COR-L47 (cell line): ENCODE measurements at places on chromosomes 3 and 15.
A peak's percentile ranks its signal among the peaks of the same experiment; 100 is the strongest.

- DNase-seq, result no peak
Measured at GRCh38 chr15:80321853-80322252, 69.8 kb upstream of the CTXND1 start.

DNA sequence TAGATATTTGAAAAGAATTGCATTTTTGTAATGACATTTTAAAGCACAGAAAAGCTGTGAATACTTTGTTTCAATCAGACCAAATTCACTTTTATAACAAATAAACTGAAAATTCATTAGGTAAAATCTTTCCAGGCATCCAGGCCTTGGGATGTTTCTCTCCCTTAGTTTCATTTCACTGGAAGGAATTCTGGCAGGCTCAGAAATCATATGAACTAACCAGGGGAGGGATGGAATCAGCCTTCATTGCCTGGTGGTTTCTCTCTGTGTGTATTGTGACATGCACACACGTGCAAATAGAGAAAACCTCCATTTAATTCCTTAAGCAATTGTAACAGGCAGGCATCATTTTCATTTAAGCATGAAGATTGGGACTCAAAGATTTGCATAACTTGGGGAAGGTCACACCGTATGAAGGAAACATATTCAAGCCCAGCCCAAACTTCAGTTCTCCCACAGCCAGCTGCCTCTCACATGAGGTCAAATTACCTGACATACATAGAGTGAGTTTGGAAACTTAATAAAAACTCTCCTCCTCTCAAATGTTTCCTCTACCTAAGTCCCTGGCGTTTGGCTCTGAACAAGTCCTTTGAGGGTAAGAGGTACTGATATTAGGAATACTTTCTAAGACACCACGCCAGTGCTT is 376.1 kb upstream of the MCTP2 start:
- DNase-seq, result no peak

DNA sequence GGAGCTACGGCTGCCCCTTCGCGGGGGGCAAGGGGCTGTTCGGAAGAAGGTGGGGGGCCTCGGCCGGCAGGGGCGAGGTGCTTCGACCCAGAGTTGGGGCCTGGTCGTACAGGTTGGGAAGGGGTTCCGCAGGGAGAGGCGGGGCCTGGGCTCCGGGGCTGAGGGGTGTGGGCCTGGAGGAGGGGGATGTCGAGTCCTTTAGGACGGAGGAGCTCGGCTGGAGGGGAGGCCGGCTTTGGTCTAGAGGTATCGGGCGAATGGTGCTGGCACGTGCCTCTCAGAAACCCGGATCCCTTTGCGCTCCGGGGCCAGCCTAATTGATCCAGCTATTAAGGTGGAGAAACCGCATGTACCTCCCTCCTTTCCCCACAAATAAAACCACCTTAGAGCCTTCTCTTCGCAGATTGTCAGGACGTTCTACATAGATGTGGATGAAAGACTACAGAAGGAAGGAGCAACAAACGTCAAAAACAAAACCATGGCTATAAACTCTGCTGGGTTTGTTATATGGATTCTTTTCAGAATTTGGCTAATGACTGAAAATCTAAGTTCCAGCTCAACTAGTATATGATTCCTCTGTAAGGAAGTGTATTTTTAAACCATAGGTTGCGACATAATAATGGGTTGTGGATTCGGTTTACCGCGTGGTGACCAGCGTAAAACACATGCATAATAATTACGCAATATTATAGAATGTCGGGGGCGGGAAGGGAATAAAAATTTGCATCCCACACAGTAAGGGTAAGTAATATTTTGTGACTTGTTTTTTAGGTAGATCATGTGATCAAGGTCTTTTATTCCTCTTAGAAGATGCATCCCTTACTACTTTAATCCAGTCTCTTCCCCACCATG is 644 bp upstream of the NGLY1 start:
- peak; percentile 8 for DNase-seq

- no peak for DNase-seq
Measured at GRCh38 chr15:58139276-58139988, 1.3 kb downstream of the AQP9 start.

GRCh38 chr3:104279617-104280016 is 1087.1 kb upstream of the ALCAM start:
- DNase-seq, result no peak

DNA sequence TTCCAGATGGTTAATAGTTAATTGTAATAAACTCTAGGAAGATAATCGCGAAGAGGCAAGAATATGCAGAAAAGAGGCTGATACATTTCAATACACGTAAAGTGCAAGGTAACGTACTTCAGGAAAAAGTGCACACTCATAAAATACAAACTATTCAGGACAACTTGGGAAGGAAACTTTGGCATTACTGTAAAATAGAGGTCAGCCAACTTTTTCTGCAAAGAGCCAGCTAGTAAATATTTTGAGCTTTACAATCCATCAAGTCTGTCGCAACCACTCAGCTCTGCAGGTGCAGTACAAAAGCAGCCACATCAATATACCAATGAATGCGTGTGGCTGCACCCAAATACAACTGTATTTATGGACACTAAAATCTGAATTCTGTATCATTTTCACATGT is 51.6 kb upstream of the THUMPD3 start:
- no peak for DNase-seq

DNA sequence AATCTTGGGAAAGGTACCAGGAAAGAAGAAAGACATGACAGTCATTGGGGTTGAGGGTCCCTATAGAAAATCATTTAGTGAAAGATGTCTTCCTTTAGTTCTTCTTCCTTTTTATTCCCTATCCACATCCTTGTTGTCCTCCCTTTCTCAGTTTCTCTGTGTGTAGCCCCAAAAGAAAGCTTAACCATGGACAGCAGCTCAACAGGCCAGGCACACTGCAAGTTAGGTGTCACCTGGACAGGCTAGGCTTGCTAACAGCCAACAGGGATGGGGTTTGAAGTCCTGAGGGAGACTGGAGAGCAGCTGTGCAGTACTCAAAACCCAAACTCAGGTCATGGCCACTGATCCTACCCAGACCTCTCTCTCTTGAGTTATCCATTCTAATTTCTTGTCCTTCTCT is 543.1 kb downstream of the TUSC7 start:
- DNase-seq, result no peak

DNA sequence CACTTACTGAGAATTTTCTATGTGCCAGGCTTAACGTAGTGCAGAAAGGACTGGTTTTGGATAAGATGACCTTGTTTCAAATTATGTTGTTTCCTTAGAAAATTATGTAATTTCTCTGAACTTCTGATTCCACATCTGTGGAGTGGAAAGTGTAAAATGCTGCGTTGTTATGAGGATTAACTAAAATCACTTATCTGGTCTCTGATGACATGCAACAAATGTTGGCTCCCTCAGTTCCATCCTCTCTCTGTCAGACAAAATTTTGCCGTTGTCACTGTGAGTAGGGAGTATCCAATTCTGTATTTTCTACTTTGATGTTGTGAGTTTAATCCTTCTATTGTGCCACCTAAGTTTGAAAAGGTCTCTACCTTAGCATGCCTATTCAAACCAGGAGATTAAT is 175.5 kb downstream of the KCNMB2 start:
- DNase-seq, result no peak

DNA sequence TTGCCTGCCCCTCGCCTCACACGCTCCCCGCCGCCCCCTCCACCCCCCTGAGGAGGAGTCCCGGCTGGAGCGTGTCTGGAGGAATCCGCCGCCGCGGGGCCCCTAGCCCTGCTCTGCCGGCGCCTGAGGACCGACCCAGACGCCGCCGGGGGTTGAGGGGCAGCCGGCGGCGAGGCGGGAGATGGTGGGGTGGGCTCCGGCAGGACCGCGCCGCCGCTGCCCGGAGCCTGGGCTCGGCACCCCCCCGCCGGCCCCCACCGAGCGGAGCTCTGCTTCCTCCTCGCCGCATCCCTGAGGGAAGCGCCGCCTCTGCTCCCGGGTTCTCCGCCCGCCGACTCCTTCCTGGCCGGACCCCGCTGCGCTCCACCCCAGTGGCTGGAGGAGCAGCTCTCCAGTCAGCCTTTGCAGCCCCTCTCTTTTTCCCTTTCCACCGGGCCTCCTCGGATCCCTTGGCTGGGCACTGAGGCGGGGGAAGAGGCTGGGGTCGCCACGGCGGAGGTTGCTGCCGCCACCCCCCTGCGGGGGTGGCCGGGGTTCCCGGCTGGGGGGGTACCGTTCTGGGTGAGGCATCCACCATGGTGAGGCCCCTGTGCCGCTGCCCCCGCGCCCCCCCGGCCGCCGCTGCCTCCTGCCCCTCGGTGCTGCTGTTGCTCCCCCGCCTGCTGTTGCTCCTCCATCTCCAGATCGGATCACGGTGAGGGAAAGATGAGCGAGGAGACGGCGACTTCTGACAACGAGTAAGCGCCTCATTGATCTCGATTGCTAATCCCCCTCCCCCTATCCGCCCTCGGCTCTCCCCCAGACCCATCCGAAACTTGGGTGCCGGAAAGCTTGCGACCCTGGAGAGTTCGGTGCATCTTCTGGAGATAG is at the start of gene SPRED1:
Gene SPRED1 (plus strand): TSS at position 356 of the 870 bp plus-strand sequence. CDS start 350 bp downstream, at position 706.
- no peak for DNase-seq

DNA sequence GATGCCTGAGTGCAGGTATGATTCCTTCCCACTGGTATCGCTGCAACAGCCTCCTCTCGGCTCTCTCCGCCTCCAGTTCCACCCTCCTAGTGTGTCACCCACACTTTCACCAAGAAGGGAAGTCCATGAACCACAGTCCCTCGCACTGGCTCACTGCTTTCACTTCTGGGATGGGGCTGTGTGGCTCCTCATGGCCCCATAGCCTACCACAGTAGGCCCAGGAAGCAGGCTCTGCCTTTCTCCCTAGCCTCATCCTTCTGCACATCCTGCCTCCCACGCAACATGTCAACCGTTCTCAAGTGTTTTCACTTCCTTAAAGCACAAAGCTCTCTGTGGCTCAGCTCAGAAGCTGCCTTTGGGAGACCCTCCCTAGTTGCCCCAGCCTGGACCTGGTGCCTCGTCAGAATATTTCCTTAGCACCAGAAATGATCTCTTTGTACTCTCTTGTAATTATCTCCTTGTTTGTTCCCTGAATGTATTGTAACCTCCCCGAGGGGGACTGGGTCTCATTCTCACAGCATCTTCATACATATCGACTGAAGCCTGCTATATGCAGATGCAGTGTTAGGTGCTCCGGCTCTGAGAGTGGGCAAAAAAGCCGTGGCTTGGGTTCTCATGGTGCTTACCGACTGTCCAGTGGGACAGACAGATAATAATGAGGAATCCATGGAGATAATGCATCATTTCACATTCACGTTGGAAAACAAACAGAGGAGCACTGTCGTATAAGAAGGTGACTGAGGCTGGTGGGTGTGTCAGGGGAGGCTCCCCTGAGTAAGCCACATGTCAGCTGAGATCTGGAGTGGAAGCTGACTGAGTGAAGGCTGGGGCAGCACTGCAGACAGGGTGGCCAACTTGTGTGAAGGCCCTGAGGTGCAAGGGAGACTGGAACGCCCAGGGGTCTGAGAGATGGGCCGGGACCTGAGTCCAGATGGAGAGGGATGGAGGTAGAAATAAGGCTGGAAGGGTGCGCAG is 107.1 kb downstream of the DGKG start:
- no peak for DNase-seq
